ENCODE measurements at places on chromosomes 2 and 18. TPM values are rescaled to one million over a fixed set of nuclear protein-coding genes. Genes with fewer than 3 reads are reported as not detected.

The IAH1 gene
- total RNA-seq = 139 TPM

The ZNF396 gene
- 2.7 TPM for total RNA-seq

The C1GALT1C1L gene
- total RNA-seq = 3.0 TPM

The ZBTB7C gene
- total RNA-seq = 0.84 TPM

The IL18RAP gene
- not detected for total RNA-seq

The TEX44 gene
- not detected for total RNA-seq

The SULT1C4 gene
- total RNA-seq = 7.5 TPM

The DSC3 gene
- total RNA-seq = not detected

The TMEM247 gene
- total RNA-seq = not detected

The TWIST2 gene
- total RNA-seq = not detected

The COA5 gene
- total RNA-seq = 68.5 TPM

The ATP6V1C2 gene
- not detected for total RNA-seq

The ANKRD62 gene
- total RNA-seq = not detected

The DOCK10 gene
- 11.6 TPM for total RNA-seq

The SFT2D3 gene
- 6.6 TPM for total RNA-seq

The MEP1B gene
- 0.17 TPM for total RNA-seq

The NAB1 gene
- 92.4 TPM for total RNA-seq

The INHA gene
- total RNA-seq = not detected

The RNF144A gene
- total RNA-seq = 5.0 TPM

DNA sequence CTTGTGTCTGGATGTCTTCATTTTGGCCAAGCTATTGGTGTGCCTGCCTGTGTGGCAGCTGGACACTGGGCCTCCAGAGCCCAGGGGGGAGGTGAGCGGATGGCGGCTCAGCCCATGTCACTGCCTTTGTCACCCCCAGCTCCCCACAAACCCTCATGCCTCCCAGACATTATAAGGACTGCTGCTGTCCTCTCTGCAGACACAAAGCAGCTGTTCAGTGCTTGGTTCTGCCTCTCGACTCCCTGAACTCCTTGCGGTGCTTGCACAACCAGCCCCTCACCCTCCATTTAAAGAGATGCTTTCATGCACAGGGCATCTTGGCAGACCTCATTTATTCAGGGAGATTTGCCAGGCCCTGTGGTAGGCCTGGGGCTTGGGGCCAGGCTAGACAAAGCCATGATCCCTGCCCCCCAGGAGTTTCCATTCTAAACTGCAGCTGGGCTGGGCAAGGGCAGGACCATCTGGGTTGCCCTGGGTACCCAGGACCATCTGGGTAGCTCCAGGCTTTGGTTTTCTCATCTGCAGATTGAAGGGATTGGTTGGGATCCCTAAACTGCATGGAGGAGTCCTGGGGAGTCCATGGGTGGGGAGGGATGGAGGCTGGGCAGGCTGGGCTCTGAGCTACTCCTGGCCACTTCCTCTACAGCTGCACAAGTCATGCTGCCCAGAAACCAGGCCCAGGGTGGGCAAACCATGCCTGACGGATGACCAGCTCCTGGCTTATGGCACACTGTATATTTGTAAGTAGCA lies 168.5 kb downstream of the CELF4 start:
- no peak for DNase-seq

GRCh38 chr2:49306925-49307324 lies 152.6 kb upstream of the FSHR start:
- DNase-seq = peak; percentile 8

DNA sequence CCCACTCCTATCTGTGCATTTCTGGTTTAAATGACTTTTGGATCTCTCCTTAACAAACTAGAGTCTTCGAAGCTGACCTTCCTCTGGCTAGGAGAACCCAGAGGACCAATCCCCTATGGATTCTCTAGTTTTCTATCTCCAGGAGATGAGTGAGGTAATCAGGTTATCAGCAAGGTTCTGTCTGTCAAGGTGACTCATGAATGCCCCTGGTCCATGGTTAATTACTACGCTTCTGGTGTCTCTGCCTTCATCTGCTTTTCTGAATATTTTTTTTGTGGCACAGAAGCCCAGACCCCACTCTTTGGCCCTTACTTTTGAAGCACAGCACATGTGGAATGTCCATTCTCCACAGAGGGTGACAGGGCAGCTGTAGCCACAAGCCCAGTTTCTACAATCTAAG lies 897.9 kb upstream of the KLHL29 start:
- no peak for DNase-seq

DNA sequence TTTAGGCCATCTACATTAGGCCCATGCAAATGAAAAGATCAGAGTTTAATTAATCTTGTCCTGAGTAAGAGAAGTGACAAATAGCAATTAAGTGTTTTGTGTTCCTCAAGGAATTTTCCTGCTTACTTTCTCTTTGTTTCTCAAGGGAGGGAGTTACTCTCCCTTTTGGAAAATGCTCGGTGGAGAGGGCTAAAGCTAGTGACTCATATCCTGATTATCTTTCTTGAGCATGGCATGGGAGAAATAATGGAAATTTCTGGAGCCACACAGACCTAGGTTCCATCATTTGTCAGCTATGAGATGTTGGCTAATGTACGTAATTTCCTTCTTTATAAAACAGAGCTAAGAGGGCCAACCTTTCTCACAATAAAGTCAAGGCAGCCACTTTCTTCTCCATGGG lies 177.1 kb downstream of the ETAA1 start:
- DNase-seq = no peak

DNA sequence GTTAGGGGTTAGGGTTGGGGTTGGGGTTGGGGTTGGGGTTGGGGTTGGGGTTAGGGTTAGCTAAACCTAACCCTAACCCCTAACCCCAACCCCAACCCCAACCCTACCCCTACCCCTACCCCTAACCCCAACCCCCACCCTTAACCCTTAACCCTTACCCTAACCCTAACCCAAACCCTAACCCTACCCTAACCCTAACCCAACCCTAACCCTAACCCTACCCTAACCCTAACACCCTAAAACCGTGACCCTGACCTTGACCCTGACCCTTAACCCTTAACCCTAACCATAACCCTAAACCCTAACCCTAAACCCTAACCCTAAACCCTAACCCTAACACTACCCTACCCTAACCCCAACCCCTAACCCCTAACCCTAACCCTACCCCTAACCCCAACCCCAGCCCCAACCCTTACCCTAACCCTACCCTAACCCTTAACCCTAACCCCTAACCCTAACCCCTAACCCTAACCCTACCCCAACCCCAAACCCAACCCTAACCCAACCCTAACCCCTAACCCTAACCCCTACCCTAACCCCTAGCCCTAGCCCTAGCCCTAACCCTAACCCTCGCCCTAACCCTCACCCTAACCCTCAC lies 24.1 kb upstream of the RABL2A start:
- DNase-seq = no peak

DNA sequence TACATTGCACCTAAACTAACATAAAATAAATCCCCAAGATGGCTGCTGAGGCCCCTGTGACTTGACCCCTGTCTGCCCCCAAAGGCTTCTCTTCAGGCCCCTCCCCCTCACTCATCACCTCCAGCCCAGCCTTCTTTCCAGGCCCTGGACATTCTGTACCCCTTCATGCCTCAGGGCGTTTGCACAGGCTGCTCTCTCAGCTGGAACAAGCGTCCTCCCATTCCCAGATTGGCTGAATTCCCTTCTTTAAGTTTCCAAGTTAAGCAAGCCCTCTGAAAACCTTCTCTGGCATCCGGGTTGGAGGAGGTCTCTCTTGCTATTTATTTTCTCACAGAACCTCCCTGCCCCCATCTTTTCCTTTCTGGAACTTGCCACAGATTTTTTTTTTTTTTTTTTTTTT lies 165.2 kb upstream of the BCL2L11 start:
- DNase-seq = peak; percentile 66

GRCh38 chr2:62740221-62740620 lies 34.7 kb downstream of the EHBP1 start:
- DNase-seq = no peak

GRCh38 chr2:39306626-39307025 lies 62.9 kb upstream of the CDKL4 start:
- DNase-seq = no peak

GRCh38 chr18:70377317-70377799 lies 88.5 kb downstream of the SOCS6 start:
- no peak for DNase-seq

GRCh38 chr2:36163520-36164254 lies 191.9 kb upstream of the CRIM1 start:
- peak; percentile 33 for DNase-seq

DNA sequence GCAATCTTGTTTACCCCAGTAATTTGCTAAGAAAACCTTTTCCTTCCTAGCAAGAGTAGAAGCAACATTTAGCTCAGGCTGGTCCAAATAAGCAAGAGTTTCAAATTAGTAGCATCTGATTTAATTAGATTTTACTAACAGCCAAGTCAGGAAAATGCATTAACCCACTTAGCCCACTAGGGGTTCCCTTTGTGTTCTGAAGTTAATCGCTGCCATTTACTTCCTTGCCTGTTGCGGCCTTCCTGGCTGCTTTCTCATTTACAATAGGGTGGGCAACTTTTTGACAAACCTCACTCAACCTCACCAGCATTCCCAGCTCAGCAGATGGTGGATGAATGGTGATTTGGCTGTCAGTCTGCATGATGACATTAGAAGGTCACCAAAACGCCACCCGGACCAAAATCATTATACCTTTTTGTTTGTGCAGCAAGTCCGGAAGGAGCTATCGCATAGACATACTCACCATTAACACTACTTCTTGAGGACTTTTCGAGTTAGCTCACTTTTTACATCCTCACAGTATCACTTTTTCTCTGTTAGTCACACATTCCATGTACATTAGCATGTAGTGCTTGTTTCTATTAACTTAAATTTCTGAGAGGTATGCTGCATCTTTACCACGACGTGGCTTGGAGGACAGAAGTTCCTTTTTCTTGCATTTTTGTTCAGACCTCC lies 101.5 kb upstream of the SETBP1 start:
- no peak for DNase-seq

- no peak for DNase-seq
Observed at GRCh38 chr18:8049147-8049546, 482.0 kb downstream of the PTPRM start.

GRCh38 chr2:224753743-224754540 lies 37.8 kb upstream of the CCDC195 start:
- no peak for DNase-seq

DNA sequence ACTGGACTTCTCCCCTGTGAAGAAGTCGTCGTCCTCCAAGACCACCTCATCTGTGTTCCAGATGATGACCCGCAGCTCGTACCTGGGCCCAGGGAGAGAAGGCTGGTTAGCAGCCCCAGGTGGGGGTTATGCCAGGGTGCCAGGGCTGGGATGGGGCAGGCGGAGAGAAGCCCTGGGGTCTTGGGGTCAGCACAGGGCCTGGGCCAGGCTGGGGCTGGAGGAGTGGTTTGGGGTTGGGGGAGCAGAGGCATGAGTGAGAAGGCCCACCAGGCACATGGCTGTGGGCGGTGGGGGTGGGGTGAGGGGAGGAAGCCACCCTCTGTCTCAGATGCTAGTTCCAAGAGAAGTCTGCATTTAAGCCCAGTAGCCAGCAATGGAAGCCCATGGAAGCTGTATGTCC lies 15.8 kb downstream of the OTOF start:
- no peak for DNase-seq

DNA sequence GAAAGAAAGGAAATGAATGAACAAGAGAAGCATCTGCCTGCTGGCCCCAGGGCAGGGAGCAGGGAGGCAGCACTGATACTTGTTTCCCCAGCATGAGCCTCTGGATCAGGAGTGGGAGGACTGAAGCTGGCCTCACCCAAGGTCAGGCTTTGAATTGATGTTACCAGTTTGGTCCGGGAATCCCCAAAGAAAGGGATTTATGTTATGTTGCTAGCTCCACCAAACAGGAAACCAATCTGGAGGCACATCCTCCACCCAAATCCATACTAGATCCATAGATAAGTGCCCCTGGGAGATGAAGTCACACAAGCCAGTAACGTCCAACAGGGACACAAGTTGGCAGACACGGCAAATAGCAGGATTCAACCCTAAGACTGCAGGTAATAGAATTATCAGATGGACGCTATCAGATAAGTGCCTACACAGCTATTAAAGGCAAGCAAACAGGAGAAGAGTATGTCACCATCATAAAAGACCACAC lies 85.9 kb downstream of the MTCL1 start:
- no peak for DNase-seq

GRCh38 chr2:30095402-30095801 lies 51.4 kb upstream of the YPEL5 start:
- no peak for DNase-seq

DNA sequence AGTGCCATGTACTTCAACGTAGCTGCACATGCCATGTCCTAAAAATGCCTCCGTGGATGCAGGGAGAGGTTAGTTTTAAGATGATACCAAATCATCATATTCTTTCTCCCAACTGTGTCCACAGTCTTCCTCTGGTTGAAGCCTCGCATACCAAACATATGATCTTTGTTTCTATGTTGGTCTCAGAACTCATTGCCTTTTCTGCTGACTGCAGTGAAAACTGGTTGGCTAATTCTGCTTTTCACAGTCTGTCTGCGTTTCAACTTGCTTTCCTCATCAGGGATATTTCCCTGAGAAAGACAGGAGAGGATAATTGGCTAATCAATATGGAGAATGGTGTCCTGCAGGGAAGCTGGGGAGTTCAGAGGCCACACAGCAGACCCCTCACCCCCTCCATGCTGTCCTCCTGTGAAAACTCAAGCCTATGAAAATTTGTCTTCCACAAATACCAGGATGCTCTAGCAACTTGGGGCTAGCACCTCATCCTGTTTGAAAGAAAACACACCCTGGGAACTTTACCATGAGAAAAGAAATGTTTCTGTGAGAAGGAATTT lies 192.2 kb upstream of the PXDN start:
- DNase-seq = no peak

GRCh38 chr2:10427618-10427949 lies 20.5 kb downstream of the ODC1 start:
- DNase-seq = no peak

- no peak for DNase-seq
Observed at GRCh38 chr18:23284629-23285028, 149.3 kb downstream of the CABLES1 start.

- DNase-seq = no peak
Observed at GRCh38 chr18:41038071-41038470, 917.0 kb upstream of the PIK3C3 start.

GRCh38 chr2:26612034-26612433 lies 29.1 kb downstream of the CIB4 start:
- DNase-seq = no peak

GRCh38 chr2:226860087-226860486 lies 24.2 kb downstream of the RHBDD1 start:
- DNase-seq = no peak

DNA sequence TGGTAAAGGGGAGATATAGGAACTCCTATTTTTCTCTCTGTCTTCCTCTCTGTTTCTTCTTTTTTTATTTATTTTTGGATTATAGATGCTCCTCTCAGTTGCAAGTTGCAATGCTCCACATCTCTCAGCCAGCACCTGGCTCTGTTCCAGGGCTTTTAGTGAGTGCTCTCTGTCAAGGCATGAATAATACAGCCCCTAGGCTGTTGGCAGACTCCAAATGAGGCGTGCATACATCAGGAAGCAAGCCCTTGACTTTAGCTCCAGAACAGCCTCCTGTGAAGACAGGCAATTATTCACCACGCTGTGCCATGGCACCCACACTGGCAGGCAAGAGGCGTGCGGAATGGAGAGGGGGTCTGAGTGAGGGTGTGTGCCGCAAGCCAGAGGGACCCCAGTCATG lies 228.1 kb upstream of the PXDN start:
- DNase-seq = no peak

- DNase-seq = no peak
Observed at GRCh38 chr18:5318061-5318700, 22.7 kb upstream of the ZBTB14 start.

GRCh38 chr2:77147153-77147552 lies 375.0 kb downstream of the LRRTM4 start:
- DNase-seq = no peak

Measured in Caki2 (cell line).